H7 (cell line): ENCODE measurements at places on chromosomes 12 and 14. TPM values are rescaled to one million over a fixed set of nuclear protein-coding genes. Genes with fewer than 3 reads are reported as not detected.

DNA sequence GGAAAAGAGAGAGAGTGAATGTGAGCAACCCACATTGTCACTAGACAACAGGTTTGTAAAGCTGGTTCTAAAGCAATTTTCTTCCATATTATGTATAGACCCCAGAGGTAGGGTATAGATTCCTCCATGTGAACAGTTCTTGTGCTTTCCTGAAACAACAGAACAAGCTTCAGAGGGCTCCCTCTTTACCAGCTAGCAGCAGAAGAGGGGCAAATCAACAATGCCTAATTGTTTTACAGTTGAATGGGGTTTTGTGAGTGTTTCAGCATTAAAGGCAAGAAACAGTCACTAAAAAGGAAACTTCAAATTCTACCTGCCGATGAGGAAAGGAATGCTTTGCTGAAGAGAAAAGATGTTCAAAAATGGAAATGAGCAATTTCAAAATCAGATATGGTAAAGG lies 341.2 kb upstream of the KITLG start:
- no peak for DNase-seq

GRCh38 chr14:78747813-78748212 lies 577.6 kb downstream of the NRXN3 start:
- DNase-seq = no peak

DNA sequence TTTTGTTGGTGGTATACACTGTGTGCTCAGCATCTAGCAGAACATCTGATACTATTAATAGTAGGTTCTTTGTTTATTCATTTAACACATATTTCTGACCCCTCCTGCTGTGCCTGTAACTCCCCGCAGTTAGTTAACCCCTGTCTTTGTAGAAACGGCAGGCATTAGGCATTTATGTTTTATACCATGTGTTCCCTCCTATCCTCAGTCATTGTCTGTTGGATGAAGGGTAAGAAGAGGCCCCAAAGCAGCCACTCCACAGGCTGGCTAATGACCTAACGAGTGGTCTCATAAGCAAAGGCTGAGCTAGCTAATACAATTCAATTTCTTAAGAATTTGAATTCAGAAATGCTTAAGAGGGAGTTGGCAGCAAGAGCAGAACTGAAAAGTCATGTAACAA lies 170.8 kb downstream of the TMX1 start:
- no peak for DNase-seq

- peak; percentile 87 for DNase-seq
These were observed 71.0 kb downstream of the PHETA1 start for GRCh38 chr12:111297703-111298426.

Gene IFI27L2
- total RNA-seq = 25.6 and 26.3 TPM in 2 replicates

Gene AQP2
- not detected in 2 replicates for total RNA-seq
